Stimulated activated CD4-positive, alpha-beta T cell treated with anti-CD3 and anti-CD28 coated beads, Interleukin-4, amount 100 ng/mL, for 1 hour (primary cell): ENCODE measurements at places on chromosomes 5 and 9.

GRCh38 chr5:158471535-158471924 is 612.6 kb upstream of the CLINT1 start:
- no peak for DNase-seq

DNA sequence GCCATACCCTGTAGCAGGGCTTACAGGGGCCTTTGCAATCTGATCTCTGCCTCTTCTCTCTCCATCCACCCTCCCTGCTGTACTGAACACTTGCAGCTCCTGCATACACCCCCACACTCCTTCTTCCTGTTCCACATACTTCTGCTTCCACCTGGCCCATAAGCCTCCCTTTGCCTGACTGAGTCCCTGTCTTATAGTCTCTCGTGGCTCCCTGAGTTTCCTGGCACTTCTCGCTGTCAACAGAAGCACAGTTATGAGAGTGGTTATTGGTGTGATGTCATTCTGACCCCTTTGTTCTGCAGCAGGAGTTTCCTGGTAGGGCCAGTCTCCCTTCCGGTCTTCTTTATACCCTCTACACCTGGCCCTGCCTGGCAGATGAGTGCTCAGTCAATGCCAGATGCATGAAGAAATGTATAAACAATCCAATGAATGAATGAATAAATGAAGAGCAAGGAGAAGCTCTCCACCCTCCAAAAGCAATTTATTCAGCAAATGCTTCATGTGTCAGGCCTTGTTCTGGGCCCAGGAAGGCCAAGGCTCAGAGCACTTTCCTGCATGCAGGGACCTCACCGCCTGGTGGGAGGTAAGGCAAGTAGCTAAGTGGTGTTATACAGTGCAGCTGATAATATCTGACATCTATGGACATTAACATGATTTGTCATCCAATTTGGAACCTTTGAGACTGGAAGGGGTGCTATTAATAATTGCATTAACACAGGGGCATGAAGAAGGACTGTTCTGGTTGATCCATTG is 20.5 kb upstream of the CSF1R start:
- no peak for DNase-seq

DNA sequence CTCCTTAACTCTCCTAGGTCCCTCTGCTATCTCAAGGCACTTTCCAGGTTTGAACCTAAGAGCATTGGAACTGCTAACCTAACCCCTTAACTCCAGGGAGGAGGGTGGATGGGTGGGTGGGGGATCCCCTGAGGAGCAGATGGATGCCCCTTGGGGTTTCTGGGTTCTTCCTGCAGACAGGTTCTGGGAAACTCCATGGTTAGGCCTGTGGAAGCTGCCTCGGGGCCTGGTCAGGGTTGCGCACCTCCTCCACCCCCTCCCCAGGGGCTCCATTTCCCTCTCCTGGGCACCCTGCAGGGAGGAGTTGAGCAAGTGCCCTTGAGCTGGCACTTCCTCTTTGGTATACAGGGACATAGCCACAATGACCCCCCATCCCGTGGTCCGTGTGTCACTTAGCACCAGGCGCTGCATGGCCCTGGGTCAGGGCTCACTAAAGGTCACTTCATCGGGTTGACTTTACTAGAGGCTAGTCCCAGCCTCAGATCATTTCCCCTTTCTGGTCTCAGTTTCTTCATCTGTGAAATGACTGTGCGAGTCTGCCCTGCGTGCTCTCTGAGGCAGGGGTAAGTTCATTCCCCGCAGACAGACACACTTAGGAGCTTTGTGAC is 16.0 kb downstream of the CXXC5 start:
- DNase-seq, result no peak

DNA sequence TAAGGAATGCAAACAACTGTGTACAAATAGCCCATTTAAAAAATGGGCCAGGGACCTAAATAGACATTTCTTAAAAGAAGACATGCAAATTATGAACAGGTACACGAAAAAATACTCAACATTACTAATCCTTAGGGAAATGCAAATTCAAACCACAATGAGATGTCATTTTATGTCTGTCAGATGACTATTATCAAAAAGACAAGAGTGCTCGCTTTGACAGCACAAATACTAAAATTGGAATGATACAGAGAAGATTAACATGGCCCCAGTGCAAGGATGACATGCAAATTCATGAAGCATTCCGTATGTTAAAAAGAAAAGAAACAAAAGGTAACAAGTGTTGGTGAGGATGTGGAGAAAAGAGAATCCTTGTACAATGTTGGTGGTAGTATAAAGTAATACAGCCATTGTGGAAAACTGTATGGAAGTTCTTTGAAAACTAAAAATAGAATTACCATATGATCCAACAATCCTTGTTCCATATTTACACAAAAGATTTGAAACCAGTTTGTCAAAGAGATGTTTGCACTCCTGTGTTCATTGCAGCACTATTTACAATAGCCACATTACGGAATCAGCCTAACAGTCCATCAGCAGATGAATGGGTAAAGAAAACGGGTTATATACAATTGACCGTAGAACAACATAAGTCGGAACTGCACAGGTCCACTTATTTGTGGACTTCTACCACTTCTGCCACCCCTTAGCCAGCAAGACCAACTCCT is 47.2 kb upstream of the PCAT7 start:
- DNase-seq, result no peak

DNA sequence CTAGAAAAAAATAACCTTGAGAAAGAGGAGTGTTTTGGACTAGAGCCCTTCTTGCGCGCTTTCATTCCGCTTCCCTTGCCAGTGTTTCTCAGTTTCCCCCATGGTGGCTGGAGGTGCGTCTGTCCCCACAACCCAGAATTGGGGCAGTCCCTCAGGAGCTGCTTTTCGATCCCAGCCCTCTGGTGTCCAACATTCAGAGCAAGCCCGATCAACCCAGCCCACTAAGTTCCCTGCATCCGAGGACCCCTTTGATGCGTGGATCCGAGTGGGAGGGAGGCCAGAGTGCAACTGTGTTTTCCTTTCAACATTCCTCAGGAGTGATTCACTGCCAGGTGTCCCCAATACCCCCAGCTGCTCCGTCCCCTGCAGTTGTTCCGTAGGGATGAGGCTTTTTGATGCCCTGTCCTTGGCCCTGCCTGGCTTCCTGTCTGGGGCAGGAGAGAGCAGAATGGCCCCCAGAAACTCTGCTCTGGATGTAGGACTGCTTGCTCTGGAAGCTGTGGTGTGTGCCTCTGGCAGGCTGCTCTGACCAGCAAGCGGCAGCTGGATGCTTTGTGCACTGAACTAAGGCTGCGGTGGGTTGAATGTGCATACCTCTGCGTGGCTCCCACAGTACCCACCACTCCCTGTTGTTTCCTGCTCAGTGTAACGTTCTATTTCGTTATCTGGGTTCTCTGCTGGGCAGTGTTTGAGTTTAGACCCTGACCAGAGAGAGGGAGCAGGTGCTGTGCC is 117.5 kb downstream of the BOD1 start:
- no peak for DNase-seq

DNA sequence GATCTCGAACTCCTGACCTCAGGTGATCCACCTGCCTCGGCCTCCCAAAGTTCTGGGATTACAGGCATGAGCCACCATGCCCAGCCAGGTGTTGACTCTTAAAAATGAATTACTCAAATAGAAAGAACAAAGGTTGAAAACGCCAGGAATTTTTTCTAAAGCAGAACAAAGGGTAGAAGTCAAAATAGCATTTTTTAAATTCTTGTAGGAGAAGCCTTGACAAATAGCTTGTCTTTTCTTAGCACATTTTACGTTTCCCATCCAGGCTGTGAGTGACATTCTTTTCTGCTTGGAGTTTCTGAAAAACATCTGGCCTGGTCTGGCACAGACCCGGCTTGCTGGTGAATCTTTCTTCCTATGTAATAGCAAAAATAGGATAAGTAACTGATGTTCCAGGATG is 169.4 kb upstream of the ZNF462 start:
- DNase-seq, result no peak

- DNase-seq, result no peak
Observed at GRCh38 chr9:114096866-114097612, 2.1 kb downstream of the KIF12 start.

GRCh38 chr9:135608999-135609317 is 30.4 kb downstream of the GLT6D1 start:
- no peak for DNase-seq

DNA sequence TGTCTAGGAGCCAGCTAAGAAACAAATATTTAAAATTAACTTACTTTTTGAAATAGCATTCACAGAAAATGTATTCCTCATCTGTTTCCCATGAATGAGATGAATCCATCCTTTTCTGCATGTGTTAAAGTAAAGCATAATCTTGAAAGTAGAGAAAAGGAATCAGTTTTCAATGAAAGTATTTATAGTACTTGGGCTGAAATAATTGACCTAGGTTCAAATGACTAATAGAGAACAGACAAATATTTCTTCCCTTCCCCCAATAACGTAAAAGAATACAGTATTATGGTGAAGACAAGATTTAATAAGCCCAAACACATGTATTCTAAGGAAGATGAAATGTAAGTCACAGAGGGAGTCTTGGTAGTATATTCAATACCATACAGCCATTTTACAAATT is 403.5 kb downstream of the ZNF608 start:
- no peak for DNase-seq

DNA sequence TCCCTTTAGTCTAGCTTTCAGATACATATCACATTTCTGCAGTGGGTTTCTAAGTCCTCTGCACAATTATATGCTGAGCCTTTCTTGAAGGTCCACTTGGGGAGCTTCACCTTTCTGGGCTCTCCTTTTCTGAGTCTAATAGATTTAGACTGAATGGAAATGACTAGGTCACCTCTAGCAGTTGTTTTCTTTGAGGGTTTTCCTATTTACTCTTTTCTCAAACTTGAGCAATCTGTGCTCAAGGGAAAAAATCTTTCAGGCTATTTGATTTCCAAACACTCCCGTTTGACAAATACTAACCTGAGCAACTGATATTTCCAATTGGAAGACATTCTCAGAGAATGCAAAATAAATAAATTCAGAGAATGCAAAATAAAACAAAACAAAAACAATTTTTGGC is 39.0 kb downstream of the ISOC1 start:
- DNase-seq, result no peak
